ENCODE measurements at places on chromosomes 2 and 18.

- no peak for DNase-seq
Measured at GRCh38 chr18:45684341-45685115, 39.5 kb upstream of the SLC14A1 start.

DNA sequence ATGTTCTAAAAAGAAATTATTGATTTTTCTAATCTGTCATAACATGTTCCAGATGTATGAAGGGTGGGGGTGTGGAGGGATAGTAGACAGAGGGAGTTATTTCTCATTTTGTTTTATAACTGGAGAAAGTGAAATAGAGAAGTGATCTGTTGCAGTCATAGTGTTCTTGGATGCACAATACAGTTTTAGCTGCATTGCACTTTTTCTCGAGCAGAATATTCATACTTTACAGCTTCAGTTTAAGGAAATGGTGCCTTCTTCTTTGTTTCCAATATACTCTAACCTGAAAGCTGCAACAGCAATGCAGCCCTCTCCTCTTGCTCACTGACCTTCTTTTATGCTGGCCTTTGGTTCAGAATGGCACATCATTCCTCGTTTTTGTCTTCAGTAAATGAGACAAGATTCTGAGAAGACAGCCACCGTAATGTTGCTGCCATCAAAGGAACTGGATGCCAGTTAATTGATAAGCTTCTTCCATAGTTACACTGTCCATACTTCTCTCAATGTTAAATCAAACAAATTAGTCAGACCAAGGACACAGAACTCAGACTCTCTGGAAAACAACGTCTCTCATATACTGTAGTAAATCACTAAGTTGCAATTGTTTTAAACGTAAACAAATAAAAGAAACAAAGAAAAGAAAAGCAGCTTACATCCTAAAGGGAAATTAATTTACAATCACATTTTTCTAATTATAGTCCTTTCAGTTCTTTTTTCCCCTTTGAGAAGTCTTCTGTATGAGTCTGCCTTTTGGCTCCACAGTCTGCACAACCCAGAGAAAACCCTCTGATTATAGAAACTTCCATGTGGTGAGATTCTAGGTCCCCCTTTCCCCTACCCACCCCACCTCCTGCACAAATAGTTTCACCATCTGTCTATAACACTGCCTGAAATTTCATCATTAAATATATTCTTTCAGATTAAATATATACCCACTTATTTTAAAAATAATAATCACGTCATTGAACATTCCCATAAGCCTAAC is 97.4 kb upstream of the UGP2 start:
- DNase-seq = no peak

- no peak for DNase-seq
Measured at GRCh38 chr2:21363364-21363763, 239.6 kb downstream of the TDRD15 start.

DNA sequence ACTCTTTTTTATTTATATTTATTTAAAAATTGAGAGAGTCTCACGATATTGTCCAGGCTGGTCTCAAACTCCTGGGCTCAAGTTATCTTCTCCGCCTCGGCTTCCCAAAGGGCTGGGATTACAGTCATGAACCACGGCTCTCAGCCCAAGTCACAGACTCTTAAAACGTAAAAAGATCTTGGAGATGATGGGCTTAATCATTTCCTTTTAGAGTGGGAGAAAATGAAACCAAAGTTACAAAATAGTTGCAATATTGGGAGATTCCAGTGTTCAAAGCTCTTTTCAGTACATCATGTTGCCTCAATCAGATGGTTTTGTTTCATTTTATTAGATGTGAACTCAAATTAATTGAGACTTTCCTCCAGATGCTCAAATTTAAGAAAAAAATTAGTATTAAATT is 151.4 kb upstream of the XPO1 start:
- no peak for DNase-seq
